ENCODE measurements at places on chromosomes 13 and 19. TPM values are rescaled to one million over a fixed set of nuclear protein-coding genes. Genes with fewer than 3 reads are reported as not detected.

- no peak for DNase-seq
These were observed 2.5 kb downstream of the HSD11B1L start for GRCh38 chr19:5683177-5683886.

DNA sequence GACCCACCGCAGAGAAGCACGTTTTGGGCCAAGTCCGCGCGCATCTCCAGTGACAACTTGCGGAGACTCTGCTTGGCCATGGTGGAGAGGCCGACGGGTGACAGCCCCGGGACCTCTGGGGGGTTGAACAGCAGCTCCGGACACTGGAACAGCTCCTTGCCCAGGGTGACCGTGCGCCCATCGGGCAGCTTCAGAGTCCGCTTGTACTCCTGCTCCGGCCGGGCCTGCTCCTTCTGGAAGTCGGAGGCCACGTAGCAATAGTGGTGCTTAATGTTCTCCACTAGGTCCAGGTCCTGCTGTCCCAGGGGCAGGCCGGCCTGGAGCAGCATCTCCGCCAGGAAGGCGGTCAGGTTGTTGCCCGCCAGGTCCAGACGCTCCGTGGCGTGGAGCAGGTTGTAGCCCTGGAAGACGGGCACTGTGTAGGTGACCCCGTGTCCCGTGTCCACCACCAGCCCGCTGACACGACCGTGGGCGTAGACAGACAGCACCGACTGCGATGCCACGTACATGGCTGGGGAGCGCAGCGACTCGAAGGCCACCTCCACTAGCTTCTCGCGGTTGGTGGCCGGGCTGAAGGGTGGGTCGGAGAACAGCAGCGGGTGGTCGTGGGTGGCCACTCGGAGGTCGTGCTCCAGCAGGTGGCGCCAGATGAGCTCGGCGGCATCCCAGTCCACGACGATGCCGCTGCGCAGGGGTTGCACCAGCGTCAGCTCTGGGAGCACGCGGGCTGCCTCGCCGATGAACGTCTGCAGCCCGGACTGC is 743 bp downstream of the ACTL9 start:
- no peak for DNase-seq

DNA sequence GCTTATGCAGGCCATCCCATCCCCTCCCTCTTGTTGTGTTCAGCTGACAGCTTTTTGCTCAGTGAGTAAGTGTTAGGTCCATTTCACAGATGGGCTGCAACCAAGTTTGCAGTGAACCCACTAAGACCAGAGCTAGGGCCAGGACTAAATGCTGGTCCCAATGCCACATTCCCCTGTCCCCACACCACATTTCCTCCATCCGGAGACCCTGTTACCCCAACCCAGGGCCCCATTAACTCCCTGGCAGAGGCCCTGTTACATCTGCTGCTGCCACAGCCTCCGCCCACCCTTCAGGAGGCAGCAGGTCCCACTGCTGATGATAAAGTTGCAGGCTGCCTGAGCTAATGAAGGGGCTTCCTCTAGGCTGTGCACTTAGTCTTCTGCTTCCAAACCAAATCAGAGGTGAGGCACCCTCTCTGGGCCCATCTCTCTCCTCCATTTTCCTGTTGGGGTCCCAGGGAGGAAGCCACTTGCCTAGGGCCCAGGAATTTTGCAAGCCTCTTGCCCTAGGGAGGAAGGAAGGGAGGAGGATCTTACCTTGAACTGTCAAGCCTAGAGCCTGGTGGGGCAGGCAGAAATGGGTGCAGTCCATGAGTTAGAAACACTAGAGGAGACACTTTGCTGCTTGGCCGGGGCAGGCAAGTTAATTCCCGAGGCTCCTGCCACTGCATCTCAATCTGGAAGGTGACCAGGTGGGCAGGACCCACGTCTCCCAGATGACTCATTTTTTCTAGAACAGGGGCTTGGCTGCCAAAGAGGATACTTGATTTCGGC is 3.4 kb upstream of the USF2 start:
- DNase-seq: no peak

- DNase-seq: no peak
These were observed 2.8 kb downstream of the RNF113B start for GRCh38 chr13:98174307-98174706.

DNA sequence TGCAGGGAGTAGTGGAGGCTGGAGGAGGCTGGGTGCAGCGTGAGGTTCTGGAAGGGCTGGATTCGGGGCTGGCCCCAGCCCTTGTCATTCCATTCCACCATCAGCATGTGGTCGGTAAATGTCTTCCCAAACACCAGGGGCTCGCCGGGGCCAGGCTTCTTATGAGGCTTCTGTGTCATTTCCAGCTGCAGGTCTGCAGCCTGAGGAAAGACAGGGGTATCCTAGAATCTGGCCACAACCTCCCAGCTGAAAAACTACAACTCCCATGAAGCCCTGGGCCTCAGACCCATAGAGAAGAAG is 4.4 kb downstream of the BCAT2 start:
- no peak for DNase-seq

- DNase-seq: no peak
These were observed 505 bp downstream of the ZSWIM4 start for GRCh38 chr19:13795595-13796300.

DNA sequence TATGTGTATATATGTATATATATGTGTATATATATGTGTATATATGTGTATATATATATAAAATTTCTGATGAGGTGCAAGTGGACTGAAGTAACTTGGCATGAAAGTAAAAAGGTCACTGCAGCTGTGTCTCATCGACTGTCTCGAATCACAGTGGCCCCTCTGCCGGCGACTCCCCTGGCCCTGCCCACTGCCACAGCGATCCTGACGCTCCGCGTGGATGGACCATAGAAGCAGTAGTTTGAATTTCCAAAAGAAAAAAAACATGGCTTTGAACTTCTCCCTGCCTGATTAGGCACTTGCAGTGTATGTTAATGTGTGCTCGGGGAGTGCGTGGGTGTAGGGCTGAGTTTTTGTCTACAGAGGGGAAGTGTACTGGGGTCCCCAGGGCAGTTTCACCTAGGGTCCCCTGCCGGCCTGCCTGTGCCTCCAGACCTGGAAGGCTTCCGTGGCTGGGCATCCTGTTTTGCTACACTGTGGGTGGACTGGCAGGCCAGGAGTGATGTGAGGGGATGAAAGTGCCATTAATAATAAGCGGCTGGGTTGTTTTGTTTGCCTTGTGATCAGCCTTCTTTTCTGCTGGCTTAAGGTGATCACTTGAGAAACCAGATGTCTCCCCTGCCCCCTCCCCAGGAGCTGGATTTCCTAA is 10.8 kb downstream of the ZIC5 start:
- no peak for DNase-seq

- DNase-seq: no peak
These were observed 3.2 kb upstream of the ZNF850 start for GRCh38 chr19:36775768-36776167.

- no peak for DNase-seq
These were observed 15.4 kb upstream of the NOP53 start for GRCh38 chr19:47729799-47730520.

- DNase-seq: no peak
These were observed 4.7 kb downstream of the SLC1A5 start for GRCh38 chr19:46783670-46784069.

DNA sequence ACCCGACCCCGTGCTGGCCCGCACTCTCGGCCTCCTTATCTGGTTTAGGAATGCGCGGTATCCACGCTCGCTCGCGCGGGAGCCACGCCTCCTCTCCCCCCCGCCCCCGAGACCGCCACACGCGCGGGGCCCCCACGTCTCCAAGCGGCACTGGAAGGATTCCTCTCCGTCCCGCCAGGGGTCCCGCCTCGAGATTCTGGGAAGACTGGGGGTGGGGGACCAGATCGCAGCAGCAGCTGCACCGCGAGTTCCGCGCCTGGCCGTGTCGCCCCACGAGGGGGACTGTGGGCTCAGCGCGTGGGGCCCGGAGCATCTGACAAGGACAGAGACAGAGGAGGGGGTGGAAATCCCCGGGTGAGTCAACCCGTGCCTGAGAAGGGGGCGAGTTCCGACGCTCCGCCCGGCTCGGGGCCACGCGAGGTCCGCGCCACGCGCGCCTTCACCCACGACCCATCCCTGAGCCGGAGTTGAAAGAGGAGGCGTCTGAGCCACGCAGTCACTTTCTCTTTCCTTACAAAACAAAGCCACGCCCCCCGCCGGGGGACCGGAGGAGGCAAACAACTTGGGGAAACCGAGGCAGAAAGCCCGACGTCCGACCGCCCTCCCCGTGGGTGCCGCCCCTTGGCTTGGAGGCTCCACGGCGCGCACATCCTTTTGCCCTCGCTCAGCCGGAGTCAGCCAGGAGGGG is 814 bp downstream of the S1PR2 start:
- DNase-seq: no peak

- no peak for DNase-seq
These were observed 67.5 kb upstream of the ATP12A start for GRCh38 chr13:24612726-24613125.

GRCh38 chr19:8469613-8470368 is 25.0 kb downstream of the HNRNPM start:
- DNase-seq: no peak

DNA sequence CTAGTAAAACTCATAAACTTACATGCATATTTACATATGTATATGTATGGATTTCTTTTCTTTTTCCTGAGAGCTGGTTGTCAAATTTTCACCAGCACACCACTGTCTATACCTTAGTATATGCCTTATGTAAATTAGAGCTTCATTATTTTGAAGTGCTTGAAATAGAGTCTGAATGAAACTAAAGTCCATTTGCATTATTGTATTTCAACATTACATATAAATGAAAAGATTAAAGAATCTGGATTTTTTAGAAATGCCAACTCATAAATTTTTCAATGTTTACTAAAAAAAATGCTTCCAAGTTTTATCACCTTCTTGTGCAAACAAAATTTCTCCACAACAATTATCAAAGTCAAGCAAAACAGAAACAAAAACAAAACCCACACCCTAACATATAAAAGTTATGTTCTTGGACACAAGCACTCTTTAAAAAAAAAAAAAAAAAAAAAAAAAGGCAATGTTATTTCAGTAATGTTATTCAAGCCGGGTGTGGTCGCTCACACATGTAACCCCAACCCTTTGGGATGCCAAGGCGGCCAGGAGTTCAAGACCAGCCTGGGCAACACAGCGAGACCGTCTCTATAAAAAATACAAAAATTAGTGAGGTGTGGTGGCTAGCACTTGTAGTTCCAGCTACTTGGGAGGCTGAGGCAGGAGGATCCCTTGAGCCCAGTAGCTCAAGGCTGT is 18.3 kb downstream of the MED26 start:
- DNase-seq: no peak

DNA sequence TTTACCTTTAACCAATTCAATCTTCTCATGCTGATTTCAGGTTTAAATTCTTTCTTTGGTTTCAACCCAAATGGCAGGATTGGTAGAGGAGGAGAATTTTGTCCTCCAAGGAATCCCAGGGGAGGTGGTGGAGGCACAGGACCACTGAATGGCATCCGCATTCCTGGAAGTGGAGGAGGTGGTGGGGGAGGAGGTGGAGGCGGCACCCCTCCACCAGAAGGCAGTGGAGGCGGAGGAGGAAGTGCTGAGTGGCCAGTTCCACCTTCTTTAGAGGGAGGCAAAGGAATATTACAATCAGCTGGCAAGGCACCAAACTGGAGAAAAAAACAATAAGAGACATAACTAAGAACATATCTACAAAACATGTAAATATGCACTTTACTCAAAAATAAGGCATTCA is 192.9 kb downstream of the DIAPH3 start:
- DNase-seq: no peak

GRCh38 chr13:47774671-47774994 is 226.4 kb downstream of the SUCLA2 start:
- no peak for DNase-seq

- DNase-seq: no peak
These were observed 2.7 kb downstream of the PHLDB3 start for GRCh38 chr19:43501661-43502418.

- no peak for DNase-seq
These were observed 16.3 kb downstream of the DCUN1D2 start for GRCh38 chr13:113474179-113474578.

DNA sequence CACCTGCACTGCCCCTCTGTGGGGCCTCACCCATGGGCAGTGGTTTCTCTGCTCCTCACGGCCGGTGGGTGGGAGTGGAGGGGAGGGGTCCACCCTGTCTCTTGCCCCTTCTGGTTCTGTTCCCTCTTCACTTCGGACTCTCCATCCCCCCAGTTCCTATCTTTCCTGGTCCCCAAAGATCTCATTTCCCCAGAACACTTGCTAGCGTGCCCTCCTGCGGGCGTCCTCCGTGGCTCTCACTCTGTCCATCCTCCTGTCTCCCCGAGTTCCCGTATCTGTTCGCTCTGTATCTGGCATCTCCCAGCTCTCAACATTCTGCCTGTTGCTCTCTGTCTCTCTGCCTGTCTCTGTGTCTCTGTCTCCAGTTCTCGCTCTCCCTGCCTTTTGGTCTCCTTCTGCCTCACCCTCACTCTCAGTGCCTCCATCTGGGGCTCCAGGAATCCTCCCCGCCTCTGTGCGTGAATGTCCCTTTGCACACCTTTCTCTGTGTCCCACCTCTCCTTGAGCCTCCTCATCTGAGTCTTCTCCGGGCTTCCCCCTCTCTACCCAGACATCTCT is 363 bp downstream of the SPIB start:
- no peak for DNase-seq

- peak; percentile 60 for DNase-seq
These were observed 1.4 kb downstream of the PARP4 start for GRCh38 chr13:24511019-24511815.

GRCh38 chr13:80161896-80162295 is 179.0 kb downstream of the SPRY2 start:
- DNase-seq: no peak

DNA sequence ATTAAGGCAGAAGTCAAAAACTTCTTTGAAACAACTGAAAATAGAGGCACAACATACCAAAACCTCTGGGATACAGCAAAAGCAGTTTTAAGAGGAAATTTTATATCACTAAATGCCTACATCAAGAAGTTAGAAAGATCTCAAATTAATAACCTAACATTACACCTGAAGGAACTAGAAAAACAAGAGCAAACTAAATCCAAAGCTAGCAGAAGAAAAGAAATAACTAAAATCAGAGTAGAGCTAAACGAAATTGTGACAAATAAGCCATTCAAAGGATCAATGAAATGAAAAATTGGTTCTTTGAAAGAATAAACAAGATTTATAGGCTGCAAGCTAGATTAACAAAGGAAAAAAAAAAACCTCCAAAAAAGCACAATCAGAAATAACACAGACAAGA is 2.5 kb upstream of the GPR42 start:
- no peak for DNase-seq

- DNase-seq: no peak
These were observed 3.3 kb downstream of the LYL1 start for GRCh38 chr19:13099073-13099999.

GRCh38 chr19:5143471-5144411 is 174.8 kb downstream of the KDM4B start:
- no peak for DNase-seq

Gene TNFSF9
- polyA plus RNA-seq: 0.16 TPM

Gene SHANK1
- 2.4 TPM for polyA plus RNA-seq

Gene ZNF578
- polyA plus RNA-seq: 4.3 TPM

Gene SELENOV
- not detected for polyA plus RNA-seq

Gene PABPC3
- 0.36 TPM for polyA plus RNA-seq

Gene ZNF547
- polyA plus RNA-seq: 3.3 TPM

Gene ZNF583
- 4.5 TPM for polyA plus RNA-seq

Gene ANKLE1
- polyA plus RNA-seq: 0.33 TPM
